ENCODE measurements at places on chromosomes 5 and 9.

- no peak for DNase-seq
Observed at GRCh38 chr9:89305868-89306267, 5.1 kb upstream of the CKS2 start.

DNA sequence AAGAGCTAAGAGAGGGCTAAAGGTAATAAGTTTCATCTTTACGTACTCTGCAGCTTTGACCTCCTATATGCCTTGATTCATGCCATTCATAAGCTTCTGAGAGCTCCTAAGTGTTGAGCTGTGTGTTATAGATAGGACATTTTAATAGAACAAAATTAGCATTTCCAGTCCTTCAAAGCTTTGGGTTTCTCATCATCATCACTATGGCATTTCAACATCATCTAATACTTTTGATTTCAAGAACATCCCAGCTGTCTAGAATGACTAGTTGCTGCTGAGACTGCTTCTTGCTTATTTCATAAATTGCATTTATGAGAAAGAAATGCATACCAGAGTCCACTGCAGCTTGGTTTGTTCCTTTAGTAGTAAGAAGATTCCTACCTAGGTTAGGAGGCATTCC, 201.7 kb downstream of the SGCD start:
- DNase-seq: no peak

DNA sequence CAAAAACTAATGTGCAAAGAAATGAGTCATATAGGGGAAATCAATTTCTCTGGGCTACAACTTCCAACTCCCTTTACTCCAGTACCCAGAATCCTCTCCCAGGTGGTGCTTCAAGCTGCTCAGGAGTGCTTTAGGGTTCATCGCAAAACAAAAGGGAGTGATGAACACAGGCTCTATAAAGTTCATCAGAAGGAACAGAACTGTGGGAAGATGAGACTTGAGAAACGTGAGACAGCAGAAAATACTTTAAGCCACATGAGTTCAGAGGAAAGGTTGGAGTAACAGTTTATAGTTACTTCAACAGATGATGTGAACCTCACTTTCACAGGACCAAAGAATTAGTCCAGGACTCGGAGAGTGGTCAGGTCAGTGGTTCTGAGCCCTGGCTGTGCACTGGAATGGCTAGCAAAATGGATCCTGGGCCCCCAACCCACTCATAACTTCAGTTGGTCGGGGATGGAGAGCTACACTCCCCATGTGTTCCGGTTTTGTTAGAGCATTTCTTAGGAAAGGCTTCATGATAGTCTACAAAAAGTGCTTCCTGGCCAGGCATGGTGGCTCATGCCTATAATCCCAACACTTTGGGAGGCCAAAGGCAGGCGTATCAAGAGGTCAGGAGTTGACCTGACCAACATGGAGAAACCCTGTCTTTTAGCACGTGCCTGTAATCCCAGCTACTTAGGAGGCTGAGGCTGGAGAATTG, 4.3 kb downstream of the RPL12 start:
- no peak for DNase-seq

- no peak for DNase-seq
Observed at GRCh38 chr9:70594386-70594944, 180.0 kb upstream of the KLF9 start.

DNA sequence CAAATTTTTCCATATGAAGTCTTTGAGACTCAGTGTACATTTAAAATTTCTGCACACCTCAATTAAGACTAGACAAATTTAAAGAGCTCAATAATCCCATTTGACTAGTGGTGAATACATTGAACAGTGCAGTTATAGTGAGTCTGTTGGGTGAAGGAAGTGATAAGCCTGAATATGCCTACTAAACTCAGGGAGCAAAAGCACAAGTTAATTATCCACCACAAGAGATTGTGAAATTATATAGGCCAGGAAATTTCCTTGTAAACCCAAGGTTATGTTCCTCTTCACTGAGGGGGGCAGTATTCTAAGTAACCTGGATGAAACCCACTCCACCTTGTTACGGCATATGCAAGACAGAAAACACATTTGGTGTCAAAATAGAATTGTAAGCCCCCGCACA, 612.9 kb upstream of the DAB2 start:
- no peak for DNase-seq

- DNase-seq: no peak
Observed at GRCh38 chr9:97855899-97856298, 2.9 kb downstream of the FOXE1 start.

DNA sequence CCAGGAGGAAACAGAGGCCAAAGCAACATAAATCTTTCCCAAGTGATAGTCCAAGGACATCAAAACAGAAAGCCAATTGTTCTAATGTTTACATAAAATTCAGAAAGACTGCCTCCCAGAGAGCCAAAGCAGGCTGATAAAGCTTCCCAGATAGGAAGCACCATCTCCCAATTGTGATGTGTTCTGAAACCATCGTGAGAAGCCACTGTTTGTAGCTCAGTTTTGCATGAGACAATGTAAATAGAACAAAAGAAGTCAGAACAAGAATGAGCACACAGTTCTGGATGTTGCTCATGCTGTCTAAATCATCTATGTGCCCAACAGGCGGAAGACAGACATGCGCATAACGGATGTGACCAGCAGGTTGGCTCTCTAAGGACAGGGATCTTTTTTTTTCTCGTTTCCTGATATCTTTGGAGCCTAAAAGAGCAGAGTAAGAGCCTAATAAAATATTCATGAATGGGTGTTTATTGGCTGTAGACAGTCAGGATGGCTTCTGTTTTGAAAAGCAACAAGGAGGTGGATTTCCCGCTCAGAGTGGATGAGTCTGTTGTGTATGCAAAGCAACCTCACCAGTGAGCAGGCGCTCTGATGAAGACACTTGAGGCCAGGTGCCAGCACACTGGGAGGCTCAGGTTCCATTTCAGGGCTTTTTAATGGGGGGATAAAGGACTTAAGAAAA, 113.6 kb downstream of the GNA14 start:
- no peak for DNase-seq

GRCh38 chr9:125644819-125645507, 62.0 kb downstream of the MAPKAP1 start:
- DNase-seq: no peak

- no peak for DNase-seq
Observed at GRCh38 chr9:96478829-96479371, 28.9 kb downstream of the HABP4 start.

GRCh38 chr5:67985686-67986387, 229.7 kb upstream of the PIK3R1 start:
- no peak for DNase-seq

DNA sequence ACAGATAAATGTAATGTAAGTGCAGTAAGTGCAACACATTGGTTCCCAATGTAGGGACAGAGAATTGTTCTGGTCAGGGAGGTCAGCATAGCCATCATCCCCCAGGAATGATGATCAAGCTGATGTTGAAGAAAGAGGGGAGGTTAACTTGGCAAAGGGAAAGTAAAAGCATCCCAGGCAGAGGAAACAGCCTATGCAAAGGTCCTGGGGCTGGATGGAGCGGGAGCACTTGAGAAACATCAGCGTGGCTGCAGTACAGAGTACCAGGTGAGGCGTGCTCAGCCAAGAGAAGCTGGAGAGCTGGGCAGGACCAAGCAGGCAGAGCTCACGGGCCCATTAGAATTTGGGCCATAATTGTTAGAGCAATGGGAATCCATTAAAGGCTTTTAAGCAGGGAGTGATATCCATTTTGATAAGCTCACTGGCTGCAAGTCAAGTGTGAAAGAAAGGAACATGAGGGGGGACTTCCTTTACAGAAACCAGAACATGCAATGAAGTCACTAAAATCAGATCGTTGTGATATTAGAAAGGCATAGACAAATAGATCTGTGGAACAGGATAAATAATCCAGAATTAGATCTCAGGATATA, 50.1 kb upstream of the HAND1 start:
- DNase-seq: no peak

DNA sequence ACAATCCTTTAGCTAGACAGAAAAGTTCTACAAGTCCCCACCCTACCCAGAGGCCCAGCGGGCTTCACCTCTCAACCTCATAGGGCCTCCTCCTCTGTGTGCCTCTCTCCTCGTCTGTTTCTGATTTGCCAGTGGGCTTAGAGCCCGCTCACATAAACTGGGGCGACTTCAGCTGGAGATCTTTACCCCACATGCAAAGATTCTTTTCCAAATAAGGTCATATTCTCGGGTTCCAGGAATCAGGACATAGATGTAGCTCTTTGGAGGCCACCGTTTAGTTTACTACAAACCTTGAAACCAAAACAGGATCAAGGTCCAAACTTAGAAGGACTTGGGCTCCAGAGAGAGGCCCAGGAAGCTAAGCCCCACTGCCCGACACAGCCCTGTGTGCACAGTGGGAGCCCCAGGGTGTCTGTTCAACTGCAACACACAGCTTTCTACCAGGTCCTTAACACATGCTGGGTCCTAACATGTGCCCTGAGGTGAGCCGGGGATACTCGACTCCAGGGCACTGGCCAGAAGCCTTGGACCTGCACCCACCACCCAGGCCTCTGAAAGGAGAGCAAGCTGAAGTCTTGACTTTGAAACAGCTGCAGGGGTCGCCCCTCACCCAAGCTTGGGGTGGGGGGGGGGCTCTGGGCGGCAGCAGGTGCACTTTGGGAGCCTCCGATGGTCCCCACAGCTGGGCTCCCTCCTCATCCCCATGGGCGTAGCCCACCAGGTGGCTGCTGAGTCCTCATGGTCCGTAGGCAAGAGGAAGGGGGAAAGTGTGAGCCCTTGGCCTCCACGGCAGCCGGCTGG, 26.8 kb upstream of the SLC12A7 start:
- DNase-seq: no peak

- DNase-seq: no peak
Observed at GRCh38 chr5:142400415-142400814, 75.6 kb upstream of the SPRY4 start.

DNA sequence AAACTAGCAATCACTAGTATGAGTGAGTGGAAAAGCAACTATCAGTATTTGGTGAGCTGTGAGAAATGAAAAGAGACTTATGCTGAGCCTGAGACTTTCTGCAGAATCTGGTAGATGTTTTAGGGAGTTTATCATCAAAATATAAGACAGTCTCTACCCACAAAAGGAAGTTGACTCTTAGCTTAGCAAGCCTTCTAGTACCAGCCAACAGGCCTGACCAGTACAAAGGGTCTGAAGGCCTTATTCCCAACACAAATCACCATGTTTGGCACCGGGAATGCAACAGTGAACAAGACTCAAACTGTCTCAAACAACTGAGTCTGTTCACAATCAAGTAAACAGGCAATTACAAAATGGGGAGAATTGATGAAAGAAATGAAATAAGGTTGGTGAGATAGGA, 244.4 kb downstream of the CWC27 start:
- DNase-seq: no peak
